ENCODE measurements at places on chromosomes 6 and 20.

GRCh38 chr20:13220904-13221297, at the start of gene ISM1:
TSS of gene ISM1 (plus strand) at chr20:13221274. CDS start at chr20:13221777, 503 bp downstream.
- no peak for DNase-seq

GRCh38 chr6:168956141-168956838, 297.4 kb downstream of the THBS2 start:
- no peak for DNase-seq

- DNase-seq: no peak
Observed at GRCh38 chr20:20084296-20084752, 32.0 kb downstream of the CFAP61 start.

- DNase-seq: no peak
Observed at GRCh38 chr6:157335829-157336228, 12.5 kb upstream of the TMEM242 start.

- DNase-seq: no peak
Observed at GRCh38 chr20:40646361-40646760, 42.7 kb downstream of the MAFB start.

DNA sequence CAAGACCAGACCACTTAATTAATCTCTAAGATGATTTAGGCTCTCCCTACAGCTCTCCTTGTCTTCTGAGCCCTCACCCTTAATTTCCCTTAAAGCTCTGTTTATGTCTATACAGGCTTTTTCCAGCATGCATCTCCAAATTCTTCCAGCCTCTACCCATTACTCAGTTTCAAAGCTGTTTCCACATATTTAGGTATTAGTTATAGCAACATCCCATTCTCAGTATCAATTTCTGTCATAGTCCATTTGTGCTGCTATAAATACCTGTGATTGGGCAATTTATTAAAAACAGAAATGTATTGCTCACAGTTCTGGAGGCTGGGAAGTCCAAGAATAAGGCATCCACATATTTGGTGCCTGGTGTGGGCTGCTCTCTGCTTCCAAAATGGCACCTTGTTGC, 2.3 kb upstream of the SERPINB1 start:
- peak; percentile 54 for DNase-seq

- no peak for DNase-seq
Observed at GRCh38 chr6:13124131-13124530, 204.2 kb downstream of the TBC1D7 start.

DNA sequence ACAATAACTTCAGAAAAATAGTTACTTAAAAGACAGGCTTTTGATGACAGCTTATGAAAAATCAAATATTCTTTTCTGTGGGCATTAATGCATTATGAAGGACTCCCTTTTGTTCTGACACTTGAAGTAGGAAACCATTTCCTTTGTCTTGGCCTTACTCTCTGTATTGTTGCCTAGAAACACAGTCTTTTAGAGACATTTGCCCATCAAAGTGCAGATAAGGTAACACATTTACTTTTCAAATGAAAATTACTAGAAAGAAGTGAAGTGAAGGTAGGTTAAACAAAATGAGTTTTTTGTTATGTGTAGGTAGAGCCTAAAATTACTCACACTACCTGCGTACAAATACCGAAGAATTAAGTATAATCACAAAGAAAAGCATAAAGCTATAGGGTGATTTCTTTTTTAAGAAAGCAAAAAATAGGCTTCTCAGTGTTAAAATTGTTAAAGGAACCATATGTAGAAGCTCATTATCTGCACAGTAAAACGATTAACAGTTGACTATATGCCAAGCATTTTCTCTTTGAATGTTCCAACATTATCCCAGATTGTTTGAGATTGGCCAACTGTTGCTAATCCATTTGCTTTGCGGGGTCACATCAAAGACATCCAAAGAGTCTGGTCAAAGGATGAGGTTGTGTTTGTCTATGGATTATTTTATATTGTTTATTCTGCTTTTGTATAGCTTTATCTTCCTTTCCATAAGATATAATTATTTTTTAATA, 542.0 kb upstream of the RNF217 start:
- no peak for DNase-seq

DNA sequence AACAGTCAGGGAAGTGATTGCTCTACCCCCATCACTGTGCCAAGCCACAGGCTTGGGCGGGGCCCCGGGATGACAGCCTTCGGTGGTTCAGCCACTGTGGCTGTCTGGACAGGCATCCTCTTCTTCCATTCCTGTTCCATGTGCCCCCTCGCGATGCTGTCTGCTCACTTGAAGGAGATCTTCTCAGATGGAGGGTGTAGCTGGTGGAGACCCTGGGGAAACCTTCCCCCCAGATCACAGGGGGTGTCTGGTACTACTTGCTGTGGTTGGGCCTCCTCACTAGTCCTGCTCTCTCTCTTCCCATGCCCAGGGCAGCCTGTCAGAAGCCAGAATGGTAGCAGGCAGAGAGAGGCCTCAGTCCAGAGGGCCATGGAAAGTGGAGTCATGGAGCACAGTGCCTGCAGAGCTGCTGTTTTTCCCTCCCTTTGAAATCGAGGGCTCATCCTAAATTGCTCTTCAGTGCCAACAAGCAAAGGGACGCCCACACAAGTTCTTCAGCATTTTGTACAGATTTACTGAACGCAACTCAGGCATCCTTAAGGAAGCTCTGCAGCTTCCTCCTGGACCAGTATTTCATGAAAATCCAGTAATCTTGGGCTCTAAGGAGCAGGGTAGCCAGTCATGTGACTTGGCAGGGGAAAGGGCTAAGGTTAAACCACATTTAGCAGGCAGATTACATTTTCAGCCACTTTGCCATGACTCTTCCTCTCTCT, 326.6 kb downstream of the ZFAND3 start:
- no peak for DNase-seq

DNA sequence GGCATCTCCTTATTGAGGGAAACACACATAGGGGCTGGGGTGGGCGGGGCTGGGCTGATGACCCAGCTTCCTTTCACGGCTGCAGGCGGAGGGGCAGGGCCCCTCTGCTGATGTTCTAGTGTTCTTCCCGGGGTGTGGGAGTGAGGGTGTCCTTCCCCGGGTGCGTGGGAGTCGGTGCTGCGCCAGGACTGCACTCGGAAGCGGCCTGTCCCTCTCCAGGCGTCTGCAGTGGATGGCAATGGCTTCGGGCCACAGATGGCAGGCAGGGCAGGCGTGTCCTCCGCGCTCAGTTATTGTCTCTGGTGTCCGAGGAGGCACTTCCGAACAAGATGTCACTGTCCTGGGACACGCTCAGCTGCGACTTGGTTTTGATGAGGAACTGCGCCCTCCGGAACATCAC, 19.2 kb downstream of the KCNG1 start:
- no peak for DNase-seq

GRCh38 chr6:43181621-43181941, 415 bp upstream of the CUL9 start:
- no peak for DNase-seq

GRCh38 chr6:154624038-154624599, 109.1 kb upstream of the SCAF8 start:
- no peak for DNase-seq

DNA sequence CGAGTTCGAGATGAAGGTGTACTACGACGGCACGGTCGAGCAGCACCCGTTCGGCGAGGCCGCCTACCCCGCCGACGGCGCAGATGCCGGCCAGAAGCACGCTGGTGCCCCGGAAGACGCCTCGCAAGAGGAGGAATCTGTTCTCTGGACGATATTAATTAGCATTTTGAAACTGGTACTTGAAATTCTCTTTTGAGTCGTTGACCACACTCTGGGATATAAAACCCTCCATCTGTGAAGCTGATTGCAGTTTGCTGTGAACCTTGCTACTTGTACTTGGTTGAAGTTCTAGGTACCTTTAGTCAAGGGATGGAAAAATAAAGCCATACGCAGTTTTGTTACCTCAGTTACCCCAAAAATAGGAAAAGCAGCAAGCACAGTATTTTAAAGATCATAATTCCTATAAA, 917 bp downstream of the C6orf120 start:
- no peak for DNase-seq

DNA sequence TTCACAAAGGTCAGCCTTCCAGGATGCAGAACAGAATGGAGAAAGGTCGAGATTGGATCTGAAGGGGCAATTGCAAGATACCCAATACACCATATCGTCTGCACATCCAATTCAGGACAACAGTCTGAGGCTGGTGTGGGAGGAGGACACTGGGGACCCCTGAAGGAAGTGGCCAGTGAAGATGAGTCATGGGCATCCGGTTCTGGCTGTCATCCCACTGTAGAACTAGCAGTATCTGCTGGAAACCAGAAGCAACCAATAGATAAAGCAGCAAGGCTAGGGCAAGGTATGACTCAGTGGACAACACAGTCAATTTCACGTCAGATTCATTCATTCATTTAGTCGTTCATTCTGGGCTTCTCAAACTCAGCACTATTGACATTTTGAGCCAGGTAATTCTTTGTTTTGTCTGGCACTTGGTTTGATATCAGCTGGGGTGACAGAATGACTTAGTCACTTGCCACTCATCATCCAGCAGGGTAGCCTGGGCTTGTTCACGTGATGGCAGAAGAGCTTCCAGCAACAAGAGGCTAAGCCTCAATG, 30.3 kb upstream of the SHLD1 start:
- no peak for DNase-seq

DNA sequence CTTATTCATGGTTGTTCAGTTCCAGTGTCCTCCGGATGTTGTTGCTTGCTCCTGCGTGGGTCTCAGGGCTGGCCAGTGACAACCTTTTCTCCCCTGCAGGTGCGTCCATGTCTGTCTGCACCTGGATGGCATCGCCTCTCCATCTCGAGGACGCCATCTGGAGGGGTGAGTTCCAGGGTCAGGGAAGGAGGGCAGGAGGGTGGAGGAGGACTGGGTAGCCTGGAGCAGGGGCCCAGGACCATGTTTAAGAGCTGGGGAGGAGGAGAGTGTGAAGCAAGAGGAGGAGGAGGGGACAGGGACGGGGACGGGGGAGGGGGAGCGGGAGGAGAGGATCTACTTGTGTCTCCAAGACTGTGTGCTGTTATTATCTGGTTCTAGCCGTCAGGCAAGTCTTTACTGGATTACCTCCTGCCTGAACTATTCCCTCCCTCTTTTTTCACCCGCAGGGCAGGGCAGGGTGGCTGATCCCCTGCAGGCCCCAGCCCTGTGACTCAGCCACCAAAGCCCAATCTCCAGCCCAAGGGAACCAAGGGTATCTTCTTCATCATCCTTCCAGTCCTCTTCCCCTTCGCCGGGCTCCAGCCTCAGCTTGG, 32.2 kb upstream of the TULP1 start:
- no peak for DNase-seq
